Endothelial cell (in vitro differentiated cells): ENCODE measurements at places on chromosomes 2 and 18. TPM values are rescaled to one million over a fixed set of nuclear protein-coding genes. Genes with fewer than 3 reads are reported as not detected.

Gene LHCGR
- total RNA-seq: not detected

GRCh38 chr2:241844066-241844728, 14.5 kb downstream of the PDCD1 start:
- no peak overlapping the region for H3K27ac ChIP-seq
- no peaks in the 10 kb centered on the region for H3K36me3 ChIP-seq
- peak overlapping the region; percentile 85 for H3K4me3 ChIP-seq

Gene PLCD4
- 90.2 TPM for total RNA-seq

GRCh38 chr2:37619959-37620300, 51.5 kb downstream of the CDC42EP3 start:
- no peak for DNase-seq
- H3K4me3 ChIP-seq: no peak overlapping the region
- H3K4me1 ChIP-seq: peaks cover 6% of the 10 kb centered on the region
- no peak overlapping the region for H3K27ac ChIP-seq
- no peaks in the 10 kb centered on the region for H3K36me3 ChIP-seq
- H3K27me3 ChIP-seq: peaks cover 6% of the 10 kb centered on the region

Gene NGEF
- 1.4 TPM for total RNA-seq

- DNase-seq: no peak
- H3K36me3 ChIP-seq: no peaks in the 10 kb centered on the region
- H3K4me3 ChIP-seq: no peak overlapping the region
- H3K4me1 ChIP-seq: peaks cover 12% of the 10 kb centered on the region
Observed at GRCh38 chr2:230643576-230644291, 68.9 kb upstream of the CAB39 start.

DNA sequence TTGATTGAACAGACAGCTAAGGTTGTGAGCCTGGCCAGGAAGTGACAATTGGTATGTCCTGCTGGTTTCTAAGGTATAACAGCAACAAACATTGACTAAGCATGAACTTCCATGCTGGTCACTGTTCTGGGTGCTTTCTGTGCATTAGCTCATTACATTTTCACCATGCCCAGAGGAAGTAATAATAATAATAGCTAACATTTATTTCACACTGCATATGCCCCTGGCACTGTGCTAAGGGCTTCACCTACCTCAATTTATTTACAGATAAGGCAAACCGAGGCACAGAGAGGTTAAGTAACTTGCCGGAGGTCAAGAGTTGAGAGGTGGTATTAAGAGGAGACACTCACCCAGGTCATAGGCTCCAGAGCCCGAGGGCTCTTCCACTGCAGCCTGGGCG, 113.6 kb downstream of the PDCL3 start:
- no peak for DNase-seq
- H3K4me1 ChIP-seq: no peaks in the 10 kb centered on the region
- no peak overlapping the region for H3K27ac ChIP-seq
- H3K27me3 ChIP-seq: peaks cover 6% of the 10 kb centered on the region
- H3K4me3 ChIP-seq: no peak overlapping the region

DNA sequence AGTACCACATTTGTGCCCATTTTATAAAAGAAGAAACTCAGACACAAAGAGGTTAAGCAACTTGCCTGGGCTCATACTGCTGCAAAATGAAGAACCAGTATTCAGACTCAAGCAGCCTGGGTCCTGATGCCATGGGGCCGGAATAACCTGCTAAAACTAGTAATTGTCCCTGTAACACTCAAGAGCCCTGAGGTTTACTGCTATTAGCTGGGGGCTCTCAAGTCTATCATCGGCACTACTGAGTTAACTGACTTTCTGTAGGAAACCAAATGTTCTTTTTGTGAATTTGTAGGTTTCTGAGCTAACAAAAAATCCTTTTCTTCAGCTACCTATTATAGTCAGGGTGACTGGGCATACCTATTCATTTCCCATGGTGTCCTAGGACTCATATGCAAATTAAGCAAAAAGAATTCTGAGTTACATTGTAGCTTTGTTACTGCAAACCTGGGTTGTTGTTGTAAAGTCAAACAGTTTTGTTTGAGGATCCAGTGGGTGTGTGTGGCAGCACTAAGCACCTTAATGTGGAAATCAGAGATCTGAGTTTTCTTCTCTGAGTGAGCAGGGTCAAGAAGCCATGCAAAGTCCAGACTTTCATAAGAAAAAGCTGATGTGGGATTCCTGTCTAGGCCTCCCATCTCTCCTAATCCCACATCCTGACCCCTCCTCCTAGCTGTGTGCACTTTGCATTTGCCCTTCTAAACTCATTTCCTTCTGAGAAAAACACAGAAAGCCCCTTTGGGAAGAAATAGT, 72.4 kb upstream of the TNP1 start:
- no peaks in the 10 kb centered on the region for H3K4me1 ChIP-seq
- no peak for DNase-seq
- no peaks in the 10 kb centered on the region for H3K36me3 ChIP-seq
- peaks cover 2% of the 10 kb centered on the region for H3K27me3 ChIP-seq
- H3K4me3 ChIP-seq: no peak overlapping the region
- no peak overlapping the region for H3K27ac ChIP-seq

Gene MYO5B
- total RNA-seq: 1.5 TPM

GRCh38 chr18:21548647-21549046, 51.9 kb downstream of the ESCO1 start:
- no peak overlapping the region for H3K4me3 ChIP-seq
- peaks cover 11% of the 10 kb centered on the region for H3K36me3 ChIP-seq
- H3K4me1 ChIP-seq: no peaks in the 10 kb centered on the region
- peaks cover 1% of the 10 kb centered on the region for H3K27me3 ChIP-seq

Gene EN1
- total RNA-seq: 0.87 TPM

DNA sequence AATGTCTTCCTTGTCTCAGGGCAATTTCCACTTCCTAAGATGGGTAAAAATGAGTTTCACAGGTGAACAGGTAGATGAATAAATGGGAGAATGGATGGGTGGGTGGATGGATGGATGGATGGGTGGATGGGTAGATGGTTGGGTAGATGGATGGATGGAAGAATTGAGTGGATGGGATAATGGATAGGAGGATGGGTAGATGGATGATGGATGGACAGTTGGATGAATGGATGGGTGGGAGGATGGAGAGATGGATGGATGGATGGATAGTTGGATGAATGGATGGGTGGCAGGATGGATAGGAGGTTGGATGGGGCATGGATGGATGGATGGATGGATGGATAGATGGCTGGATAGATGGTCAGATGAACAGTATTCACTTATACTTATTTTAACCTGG, 90.9 kb downstream of the LRRC30 start:
- H3K27me3 ChIP-seq: peaks cover 8% of the 10 kb centered on the region
- DNase-seq: no peak

- H3K36me3 ChIP-seq: peaks cover 4% of the 10 kb centered on the region
- DNase-seq: peak; percentile 55
- H3K4me3 ChIP-seq: no peak overlapping the region
- H3K27me3 ChIP-seq: no peaks in the 10 kb centered on the region
- H3K4me1 ChIP-seq: no peaks in the 10 kb centered on the region
Observed at GRCh38 chr2:168961450-168962229, 60.5 kb downstream of the G6PC2 start.

DNA sequence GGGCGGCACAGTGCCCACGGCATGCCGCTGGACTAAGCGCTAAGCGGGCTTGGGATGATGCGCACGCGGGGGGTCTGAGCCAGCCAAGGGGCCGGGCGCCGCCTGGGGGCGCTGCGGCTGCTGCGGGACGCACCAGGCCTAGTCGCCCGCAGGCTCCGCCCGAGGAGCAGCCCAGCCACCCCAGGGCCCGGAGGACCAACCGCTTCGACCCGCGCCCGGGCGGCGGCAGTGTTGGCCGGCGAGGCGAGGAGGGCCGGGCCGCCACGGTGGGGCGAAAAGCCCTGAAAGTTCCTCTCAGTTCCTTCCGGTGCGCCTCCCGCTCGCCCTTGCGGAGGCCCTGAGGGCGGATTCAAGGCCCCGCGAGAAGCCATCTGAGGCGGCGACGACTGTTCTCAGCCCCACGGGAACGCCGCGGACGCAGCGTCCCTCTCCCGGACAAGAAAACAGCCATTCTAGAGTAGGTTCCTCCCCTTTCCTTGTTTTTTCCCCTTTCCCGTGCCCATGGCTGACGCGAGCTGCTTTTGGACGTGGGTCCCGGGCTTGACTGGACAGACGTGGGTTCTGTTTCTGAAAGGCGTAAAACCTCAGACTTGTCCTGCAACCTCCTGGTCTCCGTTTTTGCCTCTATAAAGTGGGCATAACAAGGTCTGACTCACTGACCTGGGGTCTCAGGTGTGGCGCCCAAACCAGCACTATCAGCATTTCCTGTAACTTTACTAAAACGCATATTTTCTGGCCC, at the start of gene ANKAR:
TSS of gene ANKAR (plus strand) at position 297 of the 739 bp plus-strand sequence. CDS start 1,821 bp downstream, outside the sequence.
- peaks cover 17% of the 10 kb centered on the region for H3K36me3 ChIP-seq
- peaks cover 8% of the 10 kb centered on the region for H3K4me1 ChIP-seq
- H3K27me3 ChIP-seq: peaks cover 5% of the 10 kb centered on the region

Gene UNC80
- 0.05 TPM for total RNA-seq

DNA sequence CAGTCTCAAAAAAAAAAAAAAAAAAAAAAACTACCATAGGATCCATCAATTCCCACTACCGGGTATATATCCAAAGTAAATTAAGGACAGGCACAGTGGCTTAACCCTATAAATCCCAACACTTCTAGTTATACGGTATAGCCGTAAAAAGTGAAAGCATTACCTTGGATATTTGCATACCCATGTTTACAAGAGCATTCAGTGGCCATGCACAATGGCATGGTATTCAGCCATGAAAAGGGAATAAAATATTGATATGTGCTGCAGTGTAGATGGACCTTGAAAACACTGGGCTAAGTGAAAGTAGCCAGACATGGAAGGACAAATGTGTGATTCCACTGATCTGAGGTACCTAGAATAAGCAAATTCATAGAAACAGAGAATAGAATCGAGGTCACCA, 111.8 kb upstream of the CAB39 start:
- H3K27ac ChIP-seq: no peak overlapping the region
- no peak for DNase-seq
- peaks cover 6% of the 10 kb centered on the region for H3K4me1 ChIP-seq

Gene ANKRD29
- total RNA-seq: not detected

DNA sequence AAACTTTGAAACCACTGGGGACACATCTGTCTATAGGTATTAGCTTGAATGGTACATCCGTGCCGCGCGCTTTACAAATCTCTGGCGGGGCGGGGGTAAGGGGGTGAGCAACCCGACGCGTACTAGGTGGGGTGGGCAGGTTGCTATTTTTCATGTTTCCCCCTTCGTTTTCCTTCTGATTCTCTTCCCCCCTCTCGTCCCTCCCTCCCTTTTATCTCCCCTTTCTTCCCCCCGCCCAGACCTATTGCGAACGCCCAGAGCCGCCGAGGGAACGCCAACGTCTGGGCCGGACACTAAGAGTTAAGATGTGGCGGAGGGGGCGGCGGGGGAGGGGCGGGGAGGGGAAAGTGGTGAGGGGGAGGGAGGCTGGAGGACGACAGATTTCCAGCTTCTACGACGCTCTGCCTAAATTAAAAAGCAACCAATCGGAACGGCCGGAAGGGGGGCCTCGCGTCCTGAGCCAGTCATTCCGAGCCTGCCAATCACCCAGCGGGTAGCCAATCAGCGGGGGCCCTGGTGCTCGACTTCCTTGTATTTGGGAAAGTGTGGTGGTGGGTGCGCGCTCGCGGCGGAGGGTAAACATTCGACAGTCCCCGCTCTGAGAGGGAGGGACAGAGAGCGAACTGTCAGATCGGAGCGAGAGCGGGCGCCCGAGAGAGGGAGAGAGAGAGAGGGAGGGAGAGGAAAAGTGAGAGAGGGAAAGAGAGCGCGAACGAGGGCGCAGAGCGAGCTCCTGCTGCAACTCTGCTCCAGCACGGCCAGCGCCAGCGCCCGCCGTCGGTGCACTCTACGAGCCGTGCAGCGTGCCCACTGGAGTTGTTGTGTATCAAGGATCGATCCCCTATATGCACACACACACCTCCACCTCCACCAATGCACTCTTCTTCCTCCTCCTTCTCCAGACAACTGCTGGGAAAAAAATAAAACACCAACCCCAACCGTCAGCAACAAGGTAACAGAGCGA, at the start of gene POU3F3:
TSS of gene POU3F3 (plus strand) at position 582 of the 964 bp plus-strand sequence. CDS start 1,396 bp downstream, outside the sequence.
- H3K27ac ChIP-seq: no peak within 1 kb of the TSS
- H3K4me3 ChIP-seq: peak within 1 kb of the TSS; percentile 93
- peaks cover 35% of the 10 kb centered on the region for H3K27me3 ChIP-seq
- peaks cover 11% of the 10 kb centered on the region for H3K36me3 ChIP-seq

DNA sequence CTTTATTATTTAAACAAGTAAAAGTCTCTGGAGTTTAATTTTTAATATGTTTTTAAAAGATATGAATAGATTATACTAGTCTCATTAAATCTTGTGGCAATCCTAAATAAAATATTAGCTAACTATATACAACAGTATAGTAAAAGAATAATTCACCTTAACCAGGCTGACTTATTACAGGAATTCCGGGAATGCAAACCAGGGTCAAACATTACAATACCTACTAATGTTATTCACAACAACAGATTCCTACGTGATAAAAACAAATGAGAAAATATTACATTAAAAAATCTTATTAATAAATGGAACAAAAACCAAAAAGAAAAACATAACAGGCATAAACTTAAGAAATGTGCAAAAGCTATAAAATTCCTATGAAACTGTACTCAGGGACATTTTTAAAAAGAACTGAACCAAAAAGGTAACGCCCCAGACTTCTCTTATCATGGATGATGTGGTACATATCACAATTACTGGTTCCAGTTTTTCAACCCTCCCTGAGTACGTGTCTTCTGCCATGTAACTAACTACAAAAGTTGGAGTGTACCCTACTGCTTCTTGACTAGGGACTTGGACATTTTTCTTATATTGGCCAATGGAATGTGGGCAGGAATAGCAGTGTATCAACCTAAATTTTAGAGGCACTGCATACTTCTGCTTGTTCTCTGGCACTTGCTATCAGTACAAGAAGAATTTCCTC, 20.2 kb downstream of the TTC21B start:
- DNase-seq: no peak
- H3K4me1 ChIP-seq: peaks cover 3% of the 10 kb centered on the region
- no peak overlapping the region for H3K4me3 ChIP-seq
- no peak overlapping the region for H3K27ac ChIP-seq
- H3K36me3 ChIP-seq: peaks cover 22% of the 10 kb centered on the region

- no peak for DNase-seq
- H3K36me3 ChIP-seq: peaks cover 4% of the 10 kb centered on the region
- H3K4me1 ChIP-seq: peaks cover 13% of the 10 kb centered on the region
- peaks cover 3% of the 10 kb centered on the region for H3K27me3 ChIP-seq
- no peak overlapping the region for H3K27ac ChIP-seq
Observed at GRCh38 chr2:108602422-108602821, 68.2 kb downstream of the LIMS1 start.

DNA sequence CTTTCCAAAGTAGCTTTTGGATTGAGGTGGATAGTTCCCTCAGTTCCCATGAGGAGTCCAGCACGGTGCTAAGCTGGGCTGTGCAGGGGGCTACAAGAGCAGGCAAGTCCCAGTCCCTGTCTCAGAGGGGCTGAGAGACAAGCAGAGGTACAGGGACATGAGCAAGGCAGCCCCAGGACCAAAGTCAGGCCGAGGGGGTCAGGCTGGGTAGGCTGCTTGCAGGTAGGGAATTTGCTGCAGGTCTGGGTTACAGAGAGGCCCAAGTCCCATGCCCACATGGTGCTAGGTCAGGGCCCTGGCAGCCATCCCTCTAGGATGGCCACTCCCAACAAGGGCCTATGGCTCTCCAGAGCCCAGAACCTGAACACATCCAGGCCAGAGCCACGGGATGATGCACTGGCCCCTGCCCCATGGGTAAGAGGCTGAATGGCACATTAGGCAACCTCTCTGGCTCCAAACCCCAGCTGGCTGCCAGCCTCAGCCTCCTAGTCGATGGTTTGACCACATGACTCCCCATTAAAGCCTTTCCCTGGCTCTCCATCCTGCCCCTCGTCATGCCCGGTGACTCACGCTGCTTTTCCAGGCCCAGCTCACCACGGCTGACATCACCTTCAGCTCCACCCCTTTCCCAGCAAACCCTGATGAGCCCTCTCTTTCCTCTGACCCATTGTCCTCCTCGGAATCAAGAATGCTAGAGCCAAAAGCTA, 83.7 kb downstream of the SDC1 start:
- H3K36me3 ChIP-seq: no peaks in the 10 kb centered on the region
- H3K4me3 ChIP-seq: no peak overlapping the region
- peaks cover 5% of the 10 kb centered on the region for H3K27me3 ChIP-seq
- no peak overlapping the region for H3K27ac ChIP-seq
- no peak for DNase-seq

Gene GAD1
- total RNA-seq: 129 TPM
